ENCODE measurements at places on chromosomes 6 and 20. TPM values are rescaled to one million over a fixed set of nuclear protein-coding genes. Genes with fewer than 3 reads are reported as not detected.

DNA sequence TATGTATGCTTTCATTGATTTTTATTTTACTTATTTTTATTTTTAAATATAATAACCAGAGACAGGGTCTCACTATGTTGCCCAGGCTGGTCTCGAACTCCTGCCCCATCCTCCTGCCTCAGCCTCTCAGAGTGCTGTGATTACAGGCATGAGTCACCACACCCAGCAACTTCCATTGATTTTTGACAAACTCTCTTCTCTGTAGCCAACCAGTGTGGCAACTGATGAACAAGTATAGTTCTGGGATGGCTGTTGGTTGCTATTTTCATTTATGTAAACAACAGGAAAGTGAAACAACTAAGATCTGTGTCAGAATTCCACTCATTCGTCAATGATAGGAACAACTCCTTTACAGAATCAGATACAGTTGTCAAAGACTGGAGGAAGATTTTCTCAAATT, 356.7 kb upstream of the JARID2 start:
- no peaks in the 10 kb centered on the region for H3K36me3 ChIP-seq
- no peak overlapping the region for H3K27ac ChIP-seq
- H3K4me3 ChIP-seq, result no peak overlapping the region
- H3K27me3 ChIP-seq, result no peaks in the 10 kb centered on the region
- no peaks in the 10 kb centered on the region for H3K4me1 ChIP-seq
- DNase-seq, result no peak

DNA sequence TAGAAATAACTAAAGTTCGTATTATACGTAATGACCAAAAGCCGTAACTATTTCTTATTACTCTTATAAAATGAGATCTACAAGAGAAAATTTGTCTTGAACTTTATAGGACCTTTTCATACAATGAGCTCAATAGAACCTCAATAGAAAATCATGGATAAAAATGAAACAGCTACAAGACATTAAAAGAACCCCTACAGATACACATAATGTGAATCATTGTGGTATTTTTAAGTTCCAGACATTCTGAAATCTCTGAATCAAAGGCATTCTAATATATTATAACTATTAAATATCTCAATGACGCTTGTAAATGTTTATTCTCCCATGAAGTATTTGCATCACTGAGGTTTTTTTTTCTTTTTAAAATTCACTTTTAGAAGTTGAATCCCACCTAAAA, 22.2 kb upstream of the POU3F2 start:
- H3K27me3 ChIP-seq, result peaks cover 26% of the 10 kb centered on the region
- no peaks in the 10 kb centered on the region for H3K4me1 ChIP-seq
- no peak for DNase-seq
- H3K36me3 ChIP-seq, result peaks cover 10% of the 10 kb centered on the region

- DNase-seq, result no peak
- no peak overlapping the region for H3K4me3 ChIP-seq
- H3K27me3 ChIP-seq, result peaks cover 2% of the 10 kb centered on the region
- no peak overlapping the region for H3K27ac ChIP-seq
- H3K36me3 ChIP-seq, result no peaks in the 10 kb centered on the region
These were observed 1.9 kb upstream of the SPTLC3 start for GRCh38 chr20:13006825-13007224.

The HCRTR2 gene
- total RNA-seq, result not detected

- H3K4me1 ChIP-seq, result peaks cover 45% of the 10 kb centered on the region
- peaks cover 24% of the 10 kb centered on the region for H3K36me3 ChIP-seq
- DNase-seq, result peak; percentile 95
- peak within 1 kb of the TSS; percentile 96 for H3K4me3 ChIP-seq
- H3K27ac ChIP-seq, result peak within 1 kb of the TSS; percentile 98
These were observed at the start of gene SOD2 for GRCh38 chr6:159693128-159693893. Gene SOD2 (minus strand): TSS chr6:159693241. CDS start chr6:159693167, 74 bp downstream.

GRCh38 chr6:131756039-131756438, 45.2 kb upstream of the CTAGE9 start:
- no peaks in the 10 kb centered on the region for H3K4me1 ChIP-seq
- H3K27ac ChIP-seq, result no peak overlapping the region
- no peak overlapping the region for H3K4me3 ChIP-seq
- peaks cover 36% of the 10 kb centered on the region for H3K27me3 ChIP-seq
- peaks cover 5% of the 10 kb centered on the region for H3K36me3 ChIP-seq

- H3K27ac ChIP-seq, result no peak within 1 kb of the TSS
- H3K27me3 ChIP-seq, result no peaks in the 10 kb centered on the region
- H3K4me1 ChIP-seq, result no peaks in the 10 kb centered on the region
- H3K36me3 ChIP-seq, result no peaks in the 10 kb centered on the region
These were observed at the start of gene KHDC1L for GRCh38 chr6:73225396-73225795. Gene KHDC1L (minus strand): TSS chr6:73225496. CDS start chr6:73225408, 88 bp downstream.

GRCh38 chr6:105500693-105501092, 97.8 kb upstream of the PREP start:
- H3K36me3 ChIP-seq, result no peaks in the 10 kb centered on the region
- H3K4me1 ChIP-seq, result no peaks in the 10 kb centered on the region
- no peak overlapping the region for H3K4me3 ChIP-seq
- no peak overlapping the region for H3K27ac ChIP-seq
- no peak for DNase-seq

DNA sequence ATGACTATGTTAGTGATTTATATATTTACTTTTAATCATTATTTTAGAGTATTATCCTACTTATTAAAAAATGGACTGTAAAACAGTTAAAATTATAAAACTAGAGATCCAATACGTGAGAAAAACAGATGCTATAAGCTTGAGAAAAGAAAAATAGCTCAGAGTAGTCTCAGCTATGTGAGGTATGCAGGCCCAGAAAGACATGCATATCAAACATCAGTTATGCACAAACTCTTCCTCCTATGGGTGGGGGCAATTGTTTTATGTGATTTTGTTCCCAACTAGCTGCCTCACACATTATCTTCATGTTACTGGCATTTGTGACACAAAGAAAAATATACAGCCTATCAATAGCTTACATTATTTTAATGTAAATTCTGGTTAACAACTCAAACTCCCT, 28.8 kb downstream of the RARS2 start:
- peaks cover 5% of the 10 kb centered on the region for H3K36me3 ChIP-seq
- H3K27ac ChIP-seq, result no peak overlapping the region
- H3K4me1 ChIP-seq, result no peaks in the 10 kb centered on the region
- no peak for DNase-seq
- no peaks in the 10 kb centered on the region for H3K27me3 ChIP-seq

- H3K27me3 ChIP-seq, result peaks cover 22% of the 10 kb centered on the region
- no peak for DNase-seq
- H3K27ac ChIP-seq, result no peak overlapping the region
- H3K4me1 ChIP-seq, result no peaks in the 10 kb centered on the region
These were observed 16.2 kb upstream of the IYD start for GRCh38 chr6:150352321-150353296.

DNA sequence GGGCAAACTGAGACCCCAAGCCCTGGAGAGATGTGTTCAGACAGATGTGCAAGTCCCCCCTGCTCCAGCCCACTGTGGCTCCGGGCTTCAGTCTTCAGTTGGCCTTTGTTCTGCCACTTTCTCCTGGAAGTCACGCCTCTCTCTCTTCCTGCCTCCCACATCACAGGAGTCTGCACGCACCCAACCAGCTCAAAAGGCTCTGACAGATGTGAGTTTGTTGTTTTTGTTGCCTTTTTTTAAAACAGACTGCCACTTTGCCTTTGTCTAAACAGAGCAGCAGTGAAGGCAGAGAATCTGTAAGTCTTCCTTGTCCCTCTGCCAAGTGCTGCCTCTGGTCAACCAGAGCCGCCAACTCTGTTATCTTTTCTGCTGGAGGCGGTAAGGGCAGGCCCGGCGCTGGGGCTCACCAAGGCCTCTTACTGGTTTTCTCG, 149.7 kb downstream of the TFAP2C start:
- H3K36me3 ChIP-seq, result no peaks in the 10 kb centered on the region
- H3K27me3 ChIP-seq, result peaks cover 7% of the 10 kb centered on the region
- peaks cover 9% of the 10 kb centered on the region for H3K4me1 ChIP-seq
- H3K4me3 ChIP-seq, result no peak overlapping the region
- no peak for DNase-seq

DNA sequence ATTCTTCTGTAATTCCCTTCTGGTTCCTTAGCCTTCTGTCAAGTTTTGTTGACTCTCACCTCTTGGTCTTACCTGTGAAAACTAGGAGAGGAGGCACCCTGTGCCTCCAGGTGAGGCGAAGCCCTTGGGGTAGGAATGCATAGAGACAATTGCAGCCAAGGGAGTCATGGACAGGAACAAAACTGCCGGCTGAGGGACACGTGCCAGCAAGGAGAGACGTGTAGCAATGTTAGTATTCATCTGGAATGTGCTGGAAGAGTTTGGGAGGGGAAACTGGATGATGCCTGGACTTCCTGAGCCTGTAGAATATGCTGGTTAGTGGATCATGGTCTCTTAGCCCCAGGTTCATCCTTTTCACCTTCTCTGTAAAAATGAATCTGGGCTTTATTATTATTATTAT, 3.9 kb upstream of the TIAM2 start:
- H3K27ac ChIP-seq, result no peak overlapping the region
- no peaks in the 10 kb centered on the region for H3K4me1 ChIP-seq
- DNase-seq, result no peak
- H3K36me3 ChIP-seq, result peaks cover 6% of the 10 kb centered on the region
- peaks cover 3% of the 10 kb centered on the region for H3K27me3 ChIP-seq
